ENCODE measurements at places on chromosomes 2 and 18.

DNA sequence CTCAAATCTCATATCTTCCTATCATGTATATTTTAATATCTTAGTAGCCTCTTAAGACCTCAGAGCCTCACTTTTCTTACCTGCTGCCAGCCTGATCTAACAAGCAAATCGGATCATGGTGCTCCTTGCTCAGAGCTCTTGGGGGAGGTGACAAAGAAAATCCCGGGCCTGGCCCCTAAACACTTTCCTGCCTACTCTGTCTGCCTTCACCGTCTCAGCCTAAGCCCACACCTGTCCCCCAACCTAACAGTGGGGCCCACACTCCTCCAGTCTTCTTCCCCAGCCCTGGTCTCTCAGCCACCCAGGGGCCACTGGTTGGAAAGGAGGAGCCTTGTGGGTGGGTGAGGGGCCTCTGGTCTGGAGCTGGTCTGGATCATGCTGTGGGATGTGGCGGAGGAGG lies 207.3 kb downstream of the HAUS1 start:
- DNase-seq = no peak

- DNase-seq = no peak
These were observed 21.8 kb upstream of the CD226 start for GRCh38 chr18:69969491-69969890.

DNA sequence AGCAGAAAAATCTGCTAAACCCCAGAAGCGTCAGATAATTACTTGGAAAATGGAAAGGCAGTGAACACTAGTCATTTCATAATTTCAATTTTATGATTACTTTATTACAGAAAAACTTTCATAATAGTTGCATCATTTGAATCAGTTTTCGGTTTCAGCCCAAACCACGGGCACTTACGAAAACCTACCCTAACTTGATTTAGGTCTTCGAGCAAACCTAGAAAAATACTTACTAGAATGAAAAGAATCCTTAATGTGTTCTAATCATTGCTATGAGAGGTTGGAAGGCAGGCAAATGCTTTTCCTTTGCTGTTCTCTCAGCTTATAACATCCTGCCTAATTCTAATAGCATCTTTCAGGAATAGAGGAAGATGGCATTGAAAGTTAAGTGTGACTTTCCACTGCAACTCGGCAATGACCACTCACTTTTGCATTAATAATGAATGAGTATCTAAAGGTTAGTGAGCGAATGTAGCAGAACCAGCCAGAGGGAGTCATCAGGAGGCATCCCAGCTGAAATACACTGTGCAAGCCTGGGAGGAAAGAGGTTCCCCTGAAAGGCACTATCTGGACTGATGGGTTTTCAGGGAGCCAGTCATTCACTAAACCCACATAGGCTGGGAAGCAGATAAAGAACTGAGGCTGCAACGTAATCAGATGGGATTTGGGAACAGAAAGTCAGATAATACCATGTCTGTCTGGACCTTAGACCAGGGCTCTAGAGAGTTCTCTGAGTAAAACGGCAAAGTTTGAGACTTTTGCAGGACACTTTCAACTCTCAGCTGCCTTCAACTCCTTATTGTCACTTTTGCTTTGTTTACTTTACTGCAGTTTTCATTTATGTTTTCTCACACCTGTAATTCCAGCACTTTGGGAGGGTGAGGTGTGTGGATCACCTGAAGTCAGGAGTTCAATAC lies 520.8 kb downstream of the RNF144A start:
- peak; percentile 45 for DNase-seq

GRCh38 chr2:21429747-21430146 lies 306.0 kb downstream of the TDRD15 start:
- DNase-seq = no peak

- DNase-seq = no peak
These were observed 57.9 kb downstream of the DPP4 start for GRCh38 chr2:162016080-162016479.

GRCh38 chr18:56286775-56287325 lies 351.5 kb downstream of the TXNL1 start:
- no peak for DNase-seq
